Neural crest cell (in vitro differentiated cells): ENCODE measurements at places on chromosomes 7 and 10. TPM values are rescaled to one million over a fixed set of nuclear protein-coding genes. Genes with fewer than 3 reads are reported as not detected.

Gene CPA1
- total RNA-seq, result not detected in 2 replicates

DNA sequence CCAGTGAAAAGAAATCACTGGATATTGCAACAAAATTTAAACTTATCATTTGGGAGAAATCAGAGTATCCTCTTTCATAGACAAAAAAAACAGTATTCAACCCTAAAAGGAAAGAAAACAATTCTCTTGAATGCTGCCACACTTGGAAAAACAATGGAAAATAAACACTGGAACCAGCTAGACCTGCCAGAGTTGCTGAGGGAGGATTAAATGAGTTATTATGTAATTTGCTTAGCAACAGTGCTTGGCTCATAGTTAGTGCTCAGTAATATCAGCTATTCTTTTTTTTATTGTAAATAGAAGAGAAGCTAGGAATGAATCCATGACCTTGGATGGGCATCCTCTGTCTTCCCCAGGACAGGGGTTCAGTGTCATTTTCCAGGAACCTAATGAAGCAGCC lies 11.0 kb upstream of the ZNF273 start:
- peaks cover 67% of the 10 kb centered on the region for H3K27me3 ChIP-seq
- no peak overlapping the region for H3K27ac ChIP-seq

- DNase-seq, result no peak
- H3K4me3 ChIP-seq, result no peak overlapping the region
- no peaks in the 10 kb centered on the region for H3K4me1 ChIP-seq
- no peak overlapping the region for H3K27ac ChIP-seq
- no peaks in the 10 kb centered on the region for H3K27me3 ChIP-seq
- no peaks in the 10 kb centered on the region for H3K36me3 ChIP-seq
Observed at GRCh38 chr7:120190566-120190965, 82.4 kb upstream of the KCND2 start.

- no peaks in the 10 kb centered on the region for H3K36me3 ChIP-seq
- H3K4me1 ChIP-seq, result peaks cover 40% of the 10 kb centered on the region
- peak; percentile 45 for DNase-seq
- no peaks in the 10 kb centered on the region for H3K27me3 ChIP-seq
- H3K4me3 ChIP-seq, result peak overlapping the region; percentile 54
Observed at GRCh38 chr10:14648005-14648765, 126.5 kb downstream of the FAM107B start.

- no peaks in the 10 kb centered on the region for H3K36me3 ChIP-seq
- H3K27me3 ChIP-seq, result no peaks in the 10 kb centered on the region
- no peak overlapping the region for H3K27ac ChIP-seq
- H3K4me1 ChIP-seq, result peaks cover 4% of the 10 kb centered on the region
Observed at GRCh38 chr7:42692621-42693020, 219.2 kb downstream of the C7orf25 start.

DNA sequence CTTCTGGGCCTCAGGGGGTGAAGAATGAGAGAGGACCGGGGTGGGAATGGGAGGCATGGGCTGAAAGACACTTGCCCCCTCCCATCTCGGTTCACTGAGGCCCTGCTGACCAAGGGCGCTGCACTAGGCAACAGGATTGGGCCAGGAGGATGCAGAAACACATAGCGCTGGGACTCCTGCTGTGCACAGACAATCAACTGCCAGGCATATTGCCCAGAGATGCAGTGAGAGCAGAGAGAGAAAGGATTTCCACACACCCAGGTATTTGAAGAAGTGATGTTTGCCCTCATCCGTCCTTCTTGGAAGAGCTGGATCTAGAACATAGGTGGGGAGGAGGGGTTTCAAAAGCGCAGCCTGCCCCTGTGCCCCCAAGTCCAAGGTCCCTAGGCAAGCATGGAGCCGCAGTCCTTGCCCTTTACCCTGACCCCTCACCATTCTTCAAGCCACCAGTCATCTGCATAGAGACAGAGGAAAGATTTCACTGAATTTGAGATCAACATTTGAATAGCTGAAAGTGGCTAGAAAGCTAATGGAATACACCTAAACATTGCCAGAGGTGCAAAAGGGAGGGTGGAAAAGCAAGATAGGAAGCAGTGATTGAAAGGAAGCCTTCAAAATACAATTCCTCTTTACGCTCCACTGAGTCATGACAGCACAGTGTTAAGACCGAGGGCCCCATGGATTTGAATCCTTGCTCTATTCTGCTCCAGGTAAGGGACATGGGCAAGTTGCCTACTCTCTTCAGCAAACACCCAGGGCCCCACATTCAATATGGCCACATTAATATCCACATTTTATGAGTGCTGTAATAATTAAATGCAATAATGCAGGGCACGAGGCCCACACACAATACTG lies 44.2 kb upstream of the TNS3 start:
- no peaks in the 10 kb centered on the region for H3K36me3 ChIP-seq
- H3K27ac ChIP-seq, result no peak overlapping the region
- peaks cover 43% of the 10 kb centered on the region for H3K4me1 ChIP-seq
- no peak for DNase-seq

DNA sequence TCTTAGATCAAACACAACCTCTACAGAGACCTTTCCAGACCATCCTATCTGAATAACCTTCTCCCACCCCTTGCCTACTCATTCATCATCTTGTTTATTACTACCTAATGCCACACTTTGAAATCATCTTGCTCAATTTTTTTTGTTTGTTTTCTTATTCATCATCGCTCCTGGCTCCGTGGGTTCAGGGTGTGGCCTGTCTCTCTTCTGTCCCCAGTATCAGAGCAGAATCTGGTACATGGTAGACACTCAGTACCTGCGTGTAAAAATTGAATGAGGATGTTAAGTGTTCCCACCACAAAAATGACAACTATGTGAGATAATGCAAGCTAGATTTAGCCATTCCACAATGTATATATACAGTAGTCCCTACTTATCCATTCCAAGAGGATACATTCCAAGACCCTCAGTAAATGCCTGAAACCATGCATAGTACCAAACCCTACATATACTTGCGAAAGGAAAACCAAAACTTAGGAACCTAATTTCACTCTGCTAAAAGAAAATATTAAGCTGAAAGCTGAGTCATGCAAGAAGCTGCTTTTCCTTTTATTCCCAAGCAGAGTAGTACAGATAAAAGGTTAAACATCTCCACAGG lies 72.1 kb upstream of the SEC61G start:
- no peak for DNase-seq
- no peaks in the 10 kb centered on the region for H3K27me3 ChIP-seq
- H3K4me3 ChIP-seq, result no peak overlapping the region
- no peak overlapping the region for H3K27ac ChIP-seq
- H3K36me3 ChIP-seq, result peaks cover 3% of the 10 kb centered on the region
- no peaks in the 10 kb centered on the region for H3K4me1 ChIP-seq

GRCh38 chr10:81096558-81096957 lies 558.9 kb downstream of the SH2D4B start:
- H3K27me3 ChIP-seq, result no peaks in the 10 kb centered on the region
- no peak for DNase-seq
- no peak overlapping the region for H3K4me3 ChIP-seq
- no peaks in the 10 kb centered on the region for H3K36me3 ChIP-seq
- H3K27ac ChIP-seq, result no peak overlapping the region

DNA sequence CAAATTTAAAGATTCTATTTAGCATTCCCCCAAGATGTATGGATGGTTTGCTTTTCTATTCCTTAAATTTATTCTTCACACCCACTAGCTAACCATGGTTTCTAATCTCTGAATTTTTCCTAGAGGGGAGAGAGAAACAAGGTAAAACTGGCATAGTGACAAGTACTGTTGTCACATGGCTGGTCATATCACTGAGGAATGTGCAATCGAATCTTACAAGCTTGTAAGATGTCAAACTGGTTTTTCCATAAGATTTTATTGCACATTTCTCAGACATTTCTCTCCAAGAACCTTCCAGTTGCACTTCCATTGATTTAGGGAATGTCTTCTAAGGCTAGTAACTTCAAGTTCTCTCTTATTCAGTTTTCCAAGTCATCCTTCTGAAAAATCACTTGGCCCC lies 89.8 kb downstream of the MBL2 start:
- no peaks in the 10 kb centered on the region for H3K4me1 ChIP-seq
- no peak overlapping the region for H3K4me3 ChIP-seq
- H3K27me3 ChIP-seq, result no peaks in the 10 kb centered on the region
